ENCODE measurements at places on chromosomes 6 and 20.

GRCh38 chr6:133707456-133707855, 181.5 kb upstream of the TCF21 start:
- DNase-seq: no peak

- peak; percentile 29 for DNase-seq
These were observed 117.9 kb upstream of the AKAP12 start for GRCh38 chr6:151121900-151122299.

DNA sequence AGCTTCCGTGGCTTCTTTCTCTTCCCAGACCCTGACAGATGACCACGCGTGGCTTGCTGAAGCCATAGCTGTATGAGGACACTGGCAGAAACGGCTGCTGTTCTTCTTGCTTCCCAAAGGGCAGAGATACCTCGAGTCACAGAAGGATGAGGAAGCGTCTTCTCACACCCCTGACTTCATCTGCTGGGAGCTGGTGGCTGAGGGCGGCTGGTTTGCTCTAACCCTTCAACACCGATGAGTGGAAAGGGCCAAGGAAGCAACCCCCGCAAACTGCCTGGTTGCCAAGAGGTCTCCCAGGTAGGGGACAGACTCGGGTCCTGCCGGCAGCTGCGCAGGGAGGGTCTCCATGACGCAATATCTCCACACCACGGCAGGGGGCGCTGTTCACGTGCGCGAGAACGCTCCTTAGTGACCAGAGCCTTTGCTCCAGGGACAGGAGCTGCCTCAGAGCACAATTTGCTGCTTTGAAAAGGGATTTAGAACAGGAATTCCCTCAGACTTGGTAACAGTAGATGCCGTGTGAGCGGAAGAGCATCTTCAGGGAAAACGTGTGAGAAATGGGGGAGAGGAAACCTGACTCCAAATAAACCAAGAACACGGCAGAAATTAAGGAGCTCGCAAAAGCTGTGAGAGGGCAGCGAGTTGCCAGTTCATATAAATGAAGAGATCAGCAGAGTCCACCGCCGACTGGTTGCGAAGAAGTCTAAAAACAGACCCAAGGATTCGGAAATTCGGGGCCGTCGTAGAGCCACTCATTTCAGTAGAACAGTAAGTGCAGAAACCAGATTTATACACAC, 80.2 kb downstream of the ERMARD start:
- DNase-seq: peak; percentile 68

DNA sequence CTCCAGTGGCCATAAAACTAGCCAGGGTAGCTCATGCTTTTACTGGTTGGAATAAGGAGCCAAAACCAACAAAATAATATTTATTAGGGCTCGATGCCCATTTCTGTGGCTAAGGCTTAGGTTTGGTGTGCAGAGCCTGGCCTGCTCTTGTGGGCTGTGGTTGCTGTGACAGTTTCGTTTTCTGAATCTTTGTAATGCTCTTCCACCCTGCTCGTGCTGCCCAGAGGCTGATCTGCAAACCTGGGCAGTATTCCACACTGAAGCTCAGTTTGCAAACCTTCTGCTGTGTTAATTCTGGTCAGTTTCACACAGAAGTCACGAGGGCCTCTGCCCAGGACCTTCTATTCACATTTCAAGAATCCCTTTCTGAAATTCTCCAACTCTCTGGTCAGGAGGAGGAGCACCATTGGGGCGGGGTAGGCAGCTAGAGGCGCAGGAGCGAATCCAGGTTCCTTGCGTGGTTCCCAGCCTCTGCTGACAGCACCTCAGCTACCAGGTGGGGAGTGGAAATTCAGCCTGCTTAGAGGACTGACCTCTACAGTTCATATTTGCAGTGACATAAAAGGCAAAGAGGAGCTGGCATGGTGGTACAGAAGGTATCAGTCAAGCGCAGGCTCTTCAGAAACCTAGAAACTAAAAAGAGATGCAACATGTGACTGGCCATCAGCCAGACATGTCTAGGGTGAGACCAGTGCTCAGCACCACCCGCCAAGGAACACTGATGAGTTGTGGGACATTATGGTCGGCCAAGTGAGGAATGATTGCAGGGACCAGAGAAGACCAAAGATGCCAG, 14.3 kb upstream of the C20orf144 start:
- DNase-seq: no peak

DNA sequence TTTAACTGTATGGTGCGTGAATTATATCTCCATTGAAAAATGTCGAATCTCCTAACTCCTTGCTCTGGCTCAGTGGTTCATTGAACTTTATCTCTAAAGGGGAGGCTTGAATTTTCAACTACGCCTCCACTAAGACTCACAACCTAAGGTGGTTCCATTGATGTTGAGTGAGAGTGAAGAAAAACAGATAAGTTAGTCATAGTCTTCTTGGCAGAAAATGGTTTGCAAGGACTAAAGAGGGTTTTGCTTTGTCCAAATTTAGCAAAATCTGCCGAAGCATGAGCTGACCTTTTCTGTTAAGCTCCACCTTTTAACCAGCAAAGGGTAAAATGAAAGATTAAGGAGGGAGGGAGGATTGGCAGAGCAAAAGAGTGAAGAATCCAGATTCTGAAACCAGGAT, 290.2 kb upstream of the SPTLC3 start:
- DNase-seq: no peak

- DNase-seq: no peak
These were observed 268.4 kb downstream of the FARS2 start for GRCh38 chr6:5529733-5530132.

- no peak for DNase-seq
These were observed 4.8 kb downstream of the TBPL1 start for GRCh38 chr6:133957780-133958242.

- DNase-seq: no peak
These were observed 328.5 kb downstream of the EPM2A start for GRCh38 chr6:145406783-145407182.

GRCh38 chr6:150207931-150208570, 65.2 kb downstream of the PPP1R14C start:
- DNase-seq: no peak

GRCh38 chr6:3318226-3318625, 59.5 kb downstream of the PSMG4 start:
- peak; percentile 3 for DNase-seq

- no peak for DNase-seq
These were observed 62.4 kb downstream of the AGPAT4 start for GRCh38 chr6:161211380-161212035.

DNA sequence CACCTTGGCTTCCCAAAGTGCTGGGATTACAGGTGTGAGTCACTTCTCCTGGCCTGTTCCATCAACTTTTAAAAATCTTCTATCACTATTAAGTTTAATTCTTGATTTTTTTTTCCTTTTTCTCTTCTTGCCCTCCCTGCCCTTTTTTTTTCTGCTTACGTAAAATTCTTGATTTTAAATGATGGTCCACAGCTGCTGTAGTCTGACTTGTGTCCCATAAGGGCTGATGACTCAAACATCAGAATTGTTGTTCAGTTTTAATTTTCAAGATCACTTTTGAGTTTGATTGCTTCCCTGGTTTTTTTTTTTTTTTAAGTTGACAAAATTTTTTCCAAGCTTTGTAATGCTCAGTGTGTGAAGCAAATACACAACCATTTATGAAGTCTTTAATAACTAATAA, 61.9 kb downstream of the CBFA2T2 start:
- no peak for DNase-seq

- DNase-seq: no peak
These were observed 81.2 kb downstream of the UNC5CL start for GRCh38 chr6:40957616-40958492.

DNA sequence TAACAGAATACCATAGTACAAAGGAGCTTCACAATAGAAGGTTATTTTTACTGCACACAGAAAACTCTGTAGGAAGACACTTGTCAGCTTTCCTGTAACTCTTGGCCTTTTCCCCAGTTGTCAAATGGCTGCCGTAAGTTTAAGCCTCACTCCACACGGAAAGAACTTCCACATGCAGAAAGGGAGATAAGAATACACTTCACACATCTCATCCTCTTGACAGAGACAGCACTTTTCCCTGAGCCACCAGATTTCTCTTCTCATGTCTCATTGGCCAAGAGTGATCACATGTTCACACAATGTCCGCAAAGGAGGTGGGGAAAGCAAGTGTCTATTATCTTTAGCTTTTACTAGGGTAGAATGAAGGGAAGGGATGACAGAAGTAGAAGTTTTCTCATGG, 540.7 kb downstream of the HAO1 start:
- DNase-seq: no peak

DNA sequence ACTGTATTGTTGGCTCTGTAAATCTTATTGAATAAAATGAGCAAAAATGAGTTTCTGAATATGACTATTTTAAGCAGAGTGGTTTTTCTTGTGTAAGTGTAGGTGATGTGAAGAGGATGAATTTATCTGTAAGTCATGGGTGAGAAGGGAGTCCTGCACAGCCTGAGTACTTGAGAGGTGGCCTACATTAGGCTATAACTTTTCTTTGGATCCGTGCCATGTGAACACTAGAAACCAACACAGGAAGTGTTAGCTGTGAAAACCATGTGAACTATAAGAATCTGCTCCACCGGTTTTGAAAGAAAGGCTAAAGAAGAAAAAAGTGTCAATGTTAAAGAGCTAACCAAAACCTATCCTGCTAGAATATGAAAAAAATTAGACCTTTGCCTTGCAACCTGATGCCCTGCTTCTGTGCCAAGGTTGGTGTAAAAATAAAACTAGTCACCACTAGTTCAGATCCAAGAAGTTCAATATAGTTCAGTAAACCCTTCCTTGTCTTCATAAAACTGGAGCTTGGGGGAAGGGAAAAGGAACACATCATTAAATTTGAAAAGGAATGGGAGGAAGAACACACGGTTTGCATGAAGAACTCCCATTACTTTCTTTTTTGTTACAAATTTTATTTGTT, 21.3 kb downstream of the PLCB1 start:
- DNase-seq: no peak

DNA sequence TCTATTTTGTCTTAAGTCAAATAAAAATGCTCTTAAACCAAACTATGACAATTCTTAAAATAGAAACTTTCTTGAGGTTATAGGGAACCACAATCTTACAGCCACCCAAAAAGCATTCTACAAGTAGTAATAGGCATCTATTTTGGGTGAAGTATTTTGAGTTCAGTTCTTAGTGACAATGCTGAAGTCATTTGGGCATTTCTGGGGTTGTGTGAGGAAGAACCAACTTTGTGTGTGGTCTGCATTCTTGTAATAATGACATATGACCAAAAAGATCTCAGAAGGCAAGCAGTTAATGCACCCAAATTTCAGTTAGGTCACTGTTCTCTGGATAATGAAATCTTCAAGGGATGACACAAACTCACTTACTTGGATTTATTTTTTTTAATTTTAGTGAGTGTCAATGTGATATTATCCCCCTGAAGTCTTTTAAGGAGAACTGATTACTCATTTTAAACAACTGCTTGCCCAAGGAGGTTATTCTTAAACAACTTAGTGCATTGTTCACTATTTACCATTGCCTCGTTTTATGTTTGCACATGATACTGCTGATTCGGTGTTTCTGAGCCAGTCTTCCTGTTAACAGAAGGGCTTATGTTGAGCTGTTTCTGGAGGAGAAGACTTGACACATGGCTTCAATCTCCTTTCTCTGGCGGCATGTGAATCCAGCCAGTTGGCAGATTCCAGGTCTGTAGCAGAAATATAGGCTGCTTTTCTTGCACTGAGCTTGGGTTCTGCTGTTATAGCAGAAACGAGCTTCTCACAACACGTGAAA, 618.9 kb downstream of the BCKDHB start:
- DNase-seq: no peak

- no peak for DNase-seq
These were observed 8.7 kb upstream of the TENT5A start for GRCh38 chr6:81761197-81761596.

DNA sequence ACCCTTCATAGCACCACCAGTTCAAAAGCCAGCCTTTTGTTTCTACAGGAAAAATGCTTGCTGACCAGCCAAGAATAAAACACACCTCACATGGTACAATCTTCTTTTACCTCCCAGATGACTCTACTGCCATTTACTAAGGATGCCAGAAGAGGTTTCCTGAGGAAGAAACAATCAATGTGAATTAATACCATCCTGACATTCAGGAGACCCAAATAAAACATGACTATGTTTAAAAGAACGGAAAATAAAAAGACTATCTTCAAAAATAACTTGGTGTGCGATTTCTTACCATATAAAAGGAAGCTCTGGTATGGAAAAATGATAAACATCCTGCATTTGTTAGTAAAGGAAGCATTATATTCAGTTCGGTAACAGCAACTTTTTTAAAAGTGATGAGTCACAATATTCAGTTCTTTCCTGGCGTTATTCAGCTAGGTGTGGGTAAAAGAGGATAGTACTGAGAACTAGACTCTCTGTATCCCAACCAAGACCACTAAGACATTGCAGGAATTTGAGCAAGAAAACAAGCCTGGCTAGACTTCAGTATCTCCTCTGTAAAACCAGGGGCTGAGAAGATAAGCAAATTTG, 16.3 kb downstream of the COL21A1 start:
- DNase-seq: no peak

DNA sequence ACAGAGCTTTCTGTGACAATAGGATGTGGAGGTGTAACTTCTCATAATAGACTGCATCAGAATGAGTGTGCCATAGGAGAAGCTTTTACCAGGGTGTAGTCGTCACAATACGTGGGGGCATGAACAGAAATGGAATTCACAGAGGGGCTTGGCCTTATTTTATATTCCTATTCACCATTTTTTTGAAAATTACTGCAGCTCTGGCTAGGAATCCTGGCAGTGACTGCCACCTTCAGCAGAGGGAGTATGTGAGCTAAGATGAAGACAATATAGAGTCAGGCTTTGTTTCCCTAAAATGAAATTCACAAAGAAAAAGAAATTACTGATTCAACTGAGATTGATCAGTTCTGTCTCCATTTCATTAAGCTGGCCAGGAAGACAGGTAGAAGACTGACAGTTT, 13.9 kb downstream of the TOMM6 start:
- no peak for DNase-seq

DNA sequence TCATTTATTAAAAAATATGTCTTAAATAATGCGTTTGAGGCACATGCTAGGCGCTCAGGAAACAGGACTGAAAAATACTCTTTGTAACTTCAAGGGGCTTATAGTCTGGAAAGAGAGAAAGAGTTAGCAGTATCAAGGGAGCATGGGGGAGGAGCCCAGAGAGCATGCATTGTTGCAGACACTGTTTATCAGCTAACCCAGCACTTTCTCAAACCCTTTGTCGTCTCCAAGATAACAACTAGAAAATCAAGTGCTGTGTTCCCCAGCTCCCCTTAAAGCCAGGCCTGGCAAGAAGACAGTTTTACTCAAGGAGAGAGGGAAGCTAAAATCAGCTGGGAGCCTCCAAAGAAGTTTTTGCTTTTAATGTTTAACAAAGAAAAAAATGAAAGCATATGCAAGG, 98.4 kb downstream of the PERP start:
- no peak for DNase-seq

DNA sequence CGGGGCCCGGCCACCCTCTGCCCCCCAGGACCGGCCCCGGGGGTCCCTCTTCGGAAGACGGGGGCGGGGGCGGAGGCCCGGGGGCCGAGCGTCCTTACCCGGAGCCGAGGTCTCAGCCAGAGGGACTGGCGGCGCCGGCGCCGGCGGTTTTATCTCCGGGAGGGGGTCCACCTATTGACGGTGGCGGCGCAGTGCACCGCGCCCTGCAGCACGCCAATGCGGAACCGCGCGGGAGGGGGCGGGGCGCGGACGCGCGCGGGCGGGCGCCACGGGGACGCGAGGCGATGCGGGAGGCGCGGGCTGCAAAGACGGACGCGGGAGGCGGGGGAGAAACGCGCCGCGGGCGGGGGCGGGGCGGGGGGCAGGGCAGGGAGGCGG, at the start of gene EEF1A2:
Gene EEF1A2 (minus strand): TSS at position 124 of the 378 bp plus-strand sequence. CDS start 1,320 bp downstream, outside the sequence.
- no peak for DNase-seq

Measured in uterus (tissue), 4 donors.